Skeletal muscle cell (primary cell): ENCODE measurements at places on chromosomes 6 and 20.
A peak's percentile ranks its signal among the peaks of the same experiment; 100 is the strongest.

DNA sequence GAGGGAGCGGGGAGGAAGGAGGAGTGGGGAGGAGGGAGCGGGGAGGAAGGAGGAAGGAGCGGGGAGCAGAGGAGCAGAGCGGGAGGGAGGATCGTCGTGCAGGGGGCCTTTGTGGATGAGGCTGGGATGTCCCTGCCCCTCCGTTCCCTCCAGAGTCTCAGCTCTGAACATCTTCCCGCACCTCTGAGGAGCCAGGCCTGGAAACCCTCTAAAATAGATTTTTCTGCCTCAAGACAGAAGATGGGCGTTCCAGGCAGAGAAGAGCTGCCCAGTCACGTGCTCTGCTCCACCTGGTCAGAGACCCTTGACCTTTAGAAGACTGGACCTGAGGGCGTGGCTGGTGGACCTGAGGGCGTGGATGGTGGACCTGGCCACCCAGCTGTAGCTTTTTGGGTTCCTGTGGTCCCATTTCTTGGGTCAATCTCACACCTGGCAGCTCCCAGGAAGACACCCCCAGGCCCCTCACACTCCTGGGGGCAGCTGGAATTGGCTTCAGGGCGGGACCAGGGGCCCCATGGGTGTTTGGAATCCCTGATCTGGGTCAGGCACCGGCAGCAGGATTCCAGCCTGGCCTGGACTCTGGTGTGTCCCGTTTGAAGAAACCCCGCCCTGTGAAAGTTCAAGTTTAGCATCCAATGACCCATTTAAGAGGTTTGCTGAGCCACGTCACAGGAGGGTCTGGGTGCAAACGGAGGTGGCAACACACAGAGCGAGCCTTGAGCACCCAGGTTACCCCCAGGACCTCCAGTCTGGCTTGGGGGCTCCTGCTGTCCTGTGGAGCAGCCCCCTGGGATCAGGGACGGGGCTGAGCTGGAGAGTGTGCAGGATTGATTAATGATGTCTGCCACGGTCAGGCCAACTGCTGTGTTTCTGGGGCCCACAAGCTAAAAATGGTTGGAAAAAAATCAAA is 96.9 kb upstream of the BHLHE23 start:
- no peak for DNase-seq

DNA sequence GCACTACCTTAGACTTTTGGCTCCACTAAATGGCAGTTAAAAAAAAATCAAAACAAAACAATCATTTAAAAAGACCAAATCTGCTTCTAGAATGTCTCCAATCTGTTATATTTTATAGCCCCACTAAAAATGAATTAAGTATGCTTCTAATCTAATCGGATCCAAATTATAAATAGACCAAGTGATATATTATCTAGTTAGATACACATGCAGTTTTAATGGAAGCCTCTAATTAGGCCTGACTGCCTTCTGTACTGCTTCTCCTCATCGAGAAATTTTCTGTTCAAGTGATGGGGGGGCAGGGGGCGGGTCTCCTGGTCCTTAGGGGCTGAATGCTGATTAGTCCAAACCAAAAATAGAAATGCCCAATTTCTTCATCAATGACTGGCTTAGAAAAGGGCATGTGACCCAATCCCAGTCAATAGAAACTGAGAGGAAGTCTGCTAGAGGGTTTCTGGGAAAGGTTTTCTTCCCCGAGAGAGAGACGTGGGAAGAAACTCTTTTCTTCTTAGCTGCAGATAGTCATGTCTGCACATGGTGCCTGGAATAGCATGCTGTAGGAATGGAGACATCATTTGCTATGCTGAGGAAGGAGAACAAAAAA is 6.9 kb downstream of the SESN1 start:
- no peak for DNase-seq

DNA sequence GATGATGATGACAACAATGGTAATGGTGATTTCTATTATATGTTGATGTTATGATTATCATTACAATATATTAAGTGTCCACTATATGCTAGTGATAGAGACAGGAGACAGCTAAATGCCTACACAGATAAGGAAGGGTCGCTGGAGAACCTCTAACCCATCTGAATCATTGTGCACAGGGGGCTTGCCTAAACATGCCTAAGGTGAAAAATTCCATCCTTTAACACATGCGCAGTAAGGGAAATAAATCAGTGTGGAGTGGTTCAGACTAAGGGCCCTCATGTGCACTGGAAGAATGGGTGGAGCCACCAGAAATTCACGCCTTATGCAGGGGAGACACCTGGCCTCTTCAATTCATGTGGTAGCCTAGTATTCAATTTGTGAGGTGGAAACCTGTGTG is 120.4 kb downstream of the TPBG start:
- DNase-seq, result no peak

- peak; percentile 25 for DNase-seq
Observed at GRCh38 chr20:9392892-9393857, 121.2 kb upstream of the LAMP5 start.

- DNase-seq, result no peak
Observed at GRCh38 chr20:8571611-8572010, 439.5 kb downstream of the PLCB1 start.

DNA sequence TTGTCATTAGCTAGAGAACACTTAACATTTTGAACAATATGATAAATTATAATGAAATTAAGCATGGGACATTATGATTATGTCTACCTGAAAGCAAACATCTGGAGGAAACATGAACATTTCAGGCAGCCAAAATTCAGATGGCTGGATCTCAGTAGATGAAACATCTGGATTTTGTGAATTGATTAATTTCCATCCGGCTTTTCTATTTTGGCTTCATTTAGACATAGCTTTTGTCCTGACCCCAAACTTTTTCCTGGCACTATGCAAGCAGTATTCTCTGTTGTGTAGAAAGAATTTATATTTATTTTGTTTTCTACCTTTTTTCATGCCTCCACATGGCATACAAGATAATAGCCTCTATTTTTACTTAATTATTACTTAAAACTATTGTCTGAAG is 186.3 kb downstream of the OGFRL1 start:
- DNase-seq, result no peak

DNA sequence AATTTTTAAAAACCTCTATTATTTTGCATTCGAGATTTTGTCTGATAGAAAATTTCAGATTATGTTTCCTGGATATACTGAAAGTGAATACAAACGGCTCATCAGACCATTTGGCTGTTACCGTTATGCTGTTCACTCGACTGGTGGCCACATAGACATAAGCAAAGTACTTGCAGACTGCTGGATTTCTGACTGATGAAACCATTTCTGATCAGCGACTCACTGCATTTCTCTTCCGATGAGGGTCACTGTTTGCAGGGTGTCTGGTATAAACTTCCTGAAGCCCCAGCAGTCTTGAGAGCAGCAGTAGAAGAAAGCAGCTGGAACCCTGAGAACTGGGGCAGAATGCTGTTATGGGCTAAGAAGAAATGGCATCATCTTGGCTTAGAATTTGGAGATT is 17.7 kb downstream of the SNX9 start:
- DNase-seq, result peak; percentile 47

GRCh38 chr6:163790266-163790840 is 375.8 kb downstream of the QKI start:
- DNase-seq, result peak; percentile 94

DNA sequence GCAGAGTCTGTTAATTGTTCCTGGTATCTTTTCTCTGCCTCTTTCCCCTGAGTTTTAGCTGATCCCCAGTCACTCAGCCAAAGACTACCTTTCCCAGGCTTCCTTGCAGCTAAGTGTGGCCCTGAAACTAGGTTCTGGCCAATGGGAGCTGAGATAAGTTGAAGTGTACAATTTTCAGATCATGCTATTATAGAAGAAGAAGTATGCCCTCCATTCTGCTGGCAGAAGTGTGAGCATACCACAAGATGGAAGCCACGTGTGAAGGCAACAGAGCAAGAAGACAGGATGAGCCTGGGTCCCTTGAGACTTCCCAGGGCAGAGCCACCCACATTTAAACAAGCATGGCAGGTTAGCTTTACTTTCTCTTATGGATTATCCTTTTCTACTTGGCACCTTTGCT is 273.2 kb downstream of the HIVEP2 start:
- DNase-seq, result no peak

DNA sequence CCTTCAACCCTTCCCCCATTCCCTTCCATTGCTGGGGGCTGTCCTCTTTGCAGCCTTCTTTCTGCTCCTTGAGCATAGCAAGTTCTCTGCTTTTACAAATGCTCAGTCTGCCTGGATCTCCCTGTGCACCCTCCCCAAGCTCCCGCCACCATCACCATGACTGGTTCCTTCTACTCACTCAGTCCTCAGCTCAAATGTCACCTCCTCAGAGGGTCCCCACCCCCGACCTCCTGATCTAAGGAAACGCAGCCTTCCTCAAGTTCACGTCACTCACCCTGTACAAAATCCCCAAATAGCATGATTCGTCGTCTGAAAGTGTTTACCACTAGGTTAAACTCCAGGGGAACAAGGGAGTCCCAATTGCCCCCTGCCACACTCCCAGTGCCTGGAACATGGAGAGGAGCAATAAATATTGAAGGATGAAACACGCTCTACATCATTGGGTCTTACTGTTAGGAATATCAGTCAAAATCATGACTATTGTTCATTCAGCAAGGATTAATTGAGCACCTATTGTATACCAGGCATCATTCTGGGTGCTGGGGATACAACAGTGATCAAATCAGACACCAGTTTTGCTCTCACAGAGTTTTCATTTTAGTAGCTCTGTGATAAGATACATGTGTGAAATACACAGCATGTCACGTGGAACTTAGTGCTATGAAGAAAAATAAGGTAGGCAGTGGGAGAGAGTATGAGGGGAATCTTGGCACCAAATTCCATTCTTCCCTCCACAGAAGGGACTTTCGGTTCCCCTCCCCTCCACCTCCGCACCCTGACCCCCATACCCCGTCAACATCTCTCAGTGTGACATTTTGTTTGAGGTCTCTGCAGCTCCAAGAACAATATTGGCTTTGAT is 15.6 kb downstream of the TP53RK start:
- DNase-seq, result no peak

DNA sequence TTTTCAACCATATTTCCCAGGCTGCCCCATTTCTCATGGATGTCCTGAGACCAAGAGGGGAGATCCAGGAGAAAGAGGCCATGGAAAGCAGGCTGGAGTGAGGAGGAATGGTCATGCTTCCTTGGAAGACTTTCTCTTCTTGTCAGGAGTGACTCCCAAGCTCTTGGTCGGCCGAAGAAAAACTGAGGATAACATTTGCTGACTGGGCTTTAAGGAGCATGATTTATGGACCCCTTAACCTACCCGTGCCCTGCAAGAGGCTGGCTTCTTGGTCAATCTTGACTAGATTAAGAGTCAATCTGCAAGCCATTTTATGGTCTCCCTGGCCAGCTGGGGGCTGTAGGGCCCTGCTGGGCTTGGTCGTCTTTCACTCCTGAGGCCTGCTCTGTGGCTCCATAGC is 22.8 kb downstream of the ADGRF4 start:
- no peak for DNase-seq

DNA sequence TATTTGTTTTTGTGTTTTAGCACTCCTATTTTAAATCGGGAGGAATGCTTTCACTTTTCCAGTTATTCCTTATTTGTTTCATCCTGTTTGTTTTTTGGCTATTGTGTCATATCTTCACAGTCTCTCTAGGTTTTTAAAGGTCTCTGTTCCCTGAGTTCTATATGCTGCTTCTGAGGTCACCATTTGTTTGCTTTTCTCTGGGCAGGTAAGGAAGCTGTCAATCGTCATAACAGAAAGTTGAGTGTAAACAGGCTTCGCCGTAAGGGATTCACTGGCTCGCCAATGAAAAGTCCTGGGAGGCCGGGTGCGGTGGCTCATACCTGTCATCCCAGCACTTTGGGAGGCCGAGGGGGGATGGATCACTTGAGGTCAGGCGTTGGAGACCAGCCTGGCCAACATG is 48.7 kb upstream of the RPS6KA2 start:
- DNase-seq, result no peak

DNA sequence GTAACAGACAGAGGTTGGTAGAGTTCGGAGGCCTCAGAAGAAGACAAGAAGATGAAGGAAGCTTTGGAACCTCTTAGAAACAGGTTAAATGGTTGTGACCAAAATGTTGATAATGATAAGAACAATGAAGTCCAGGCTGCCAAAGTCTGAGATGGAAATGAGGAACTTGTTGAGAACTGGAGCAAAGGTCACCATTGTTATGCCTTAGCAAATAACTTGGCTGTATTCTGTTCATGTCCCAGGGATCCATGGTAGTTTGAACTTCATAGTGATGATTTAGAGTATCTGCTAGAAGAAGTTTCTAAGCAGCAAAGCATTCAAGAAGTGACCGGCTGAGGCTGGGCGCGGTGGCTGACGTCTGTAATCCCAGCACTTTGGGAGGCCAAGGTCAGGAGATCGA is 11.1 kb upstream of the LSM14B start:
- DNase-seq, result no peak

DNA sequence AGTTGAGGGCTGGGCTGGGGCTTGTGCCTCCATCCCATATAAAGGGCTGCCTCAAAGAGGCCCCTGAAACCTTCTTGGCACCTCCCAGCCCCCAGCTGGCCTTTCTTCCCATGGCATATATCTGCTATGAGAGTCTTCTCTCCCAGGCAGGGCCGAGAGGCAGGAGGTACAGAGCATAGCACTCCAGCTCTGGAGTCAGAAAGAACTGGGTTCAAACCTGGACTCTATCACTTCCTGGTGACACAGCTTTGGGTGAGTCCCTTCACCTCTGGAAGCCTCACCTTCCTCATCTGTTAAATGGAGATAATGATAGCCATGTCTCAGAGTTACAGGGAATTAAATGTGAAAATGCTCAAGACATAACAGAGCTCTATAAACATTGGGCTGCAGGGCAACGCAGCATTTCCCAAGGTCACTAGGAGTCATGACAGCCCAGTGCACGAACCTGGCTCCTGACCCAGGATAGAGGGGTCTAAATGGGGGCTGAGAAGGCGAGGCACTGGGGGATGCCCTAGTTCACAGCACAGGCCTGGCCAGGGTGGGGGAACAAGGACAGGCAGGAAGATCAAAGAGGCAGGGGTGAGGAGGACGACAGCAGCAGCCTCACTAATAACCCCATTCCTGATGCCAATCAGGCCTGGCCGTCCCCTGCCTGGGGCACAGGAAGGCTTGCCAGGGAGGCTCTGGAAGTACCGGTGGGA is 1.9 kb downstream of the FAM83C start:
- no peak for DNase-seq

DNA sequence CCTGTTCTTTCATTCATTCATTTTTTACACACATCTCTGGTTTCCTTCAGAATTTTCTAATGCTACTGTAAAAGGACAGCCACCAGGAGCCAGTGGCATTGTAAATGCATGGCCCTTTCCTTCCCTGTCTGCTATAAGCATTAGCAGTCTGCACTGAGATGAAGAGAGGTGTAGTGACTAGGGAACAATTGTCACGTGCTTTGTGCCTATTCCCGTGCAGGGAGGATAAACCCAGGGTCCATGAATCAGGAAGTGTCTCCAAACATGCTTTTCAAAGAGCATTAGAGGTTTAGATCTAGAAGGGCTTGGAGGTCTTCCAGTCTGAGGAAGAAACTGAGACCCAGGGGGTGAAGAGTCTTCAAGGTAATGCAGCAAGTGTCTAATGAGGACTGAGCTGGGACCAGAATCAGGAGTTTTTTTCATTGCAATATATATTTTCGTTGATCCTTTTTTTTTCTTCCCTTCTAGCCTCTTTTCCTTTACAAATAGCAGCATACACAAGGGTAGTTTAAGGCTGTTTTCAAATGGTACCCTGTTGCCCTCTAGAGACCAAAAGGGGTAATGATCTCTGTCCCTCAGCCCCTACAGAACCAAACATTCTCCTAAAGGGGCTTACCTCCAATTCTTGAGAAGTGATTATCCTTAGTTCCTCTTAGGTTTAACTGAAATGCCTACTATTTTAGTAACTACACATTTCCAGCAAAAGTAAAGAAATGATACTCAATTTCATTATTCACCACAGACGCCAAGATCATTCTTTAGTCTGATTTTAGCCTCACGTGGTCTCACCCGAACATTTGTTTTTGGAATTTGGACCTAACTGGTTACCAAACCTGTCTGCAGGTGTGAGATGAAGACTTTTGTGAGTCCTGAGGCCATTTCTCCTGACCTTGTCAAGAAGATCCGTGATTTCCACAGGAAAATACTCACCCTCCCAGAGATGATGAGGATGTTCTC is 6.6 kb downstream of the TRIM15 start:
- peak; percentile 23 for DNase-seq
